ENCODE measurements at places on chromosomes 16 and 17. TPM values are rescaled to one million over a fixed set of nuclear protein-coding genes. Genes with fewer than 3 reads are reported as not detected.

ABCC11 gene
- total RNA-seq = 0.17 TPM

CA4 gene
- 0.20 TPM for total RNA-seq

TBC1D26 gene
- total RNA-seq = 0.07 TPM

GAST gene
- 0.59 TPM for total RNA-seq

NOS2 gene
- total RNA-seq = 0.14 TPM

GGA3 gene
- total RNA-seq = 26.6 TPM

ADAM11 gene
- 1.9 TPM for total RNA-seq

MEOX1 gene
- not detected for total RNA-seq

TBC1D28 gene
- total RNA-seq = not detected

PIRT gene
- not detected for total RNA-seq

Measured in A549 treated with Hydrocortisone at 1 μM for 4 hours (cell line).